Activated CD4-positive, alpha-beta T cell treated with anti-CD3 and anti-CD28 coated beads, Interleukin-2, amount 50 U/mL, for 4 hours (primary cell): ENCODE measurements at places on chromosomes 4 and X.

- DNase-seq = no peak
Observed at GRCh38 chr4:133694416-133694815, 507.2 kb downstream of the PABPC4L start.

- DNase-seq = peak; percentile 36
Observed at GRCh38 chr4:15755321-15756155, 22.6 kb upstream of the CD38 start.

GRCh38 chr4:29565256-29565655 is 1154.9 kb upstream of the PCDH7 start:
- no peak for DNase-seq

- no peak for DNase-seq
Observed at GRCh38 chr4:75736862-75737261, 12.5 kb downstream of the USO1 start.
